ENCODE measurements at places on chromosomes 7 and 10.

GRCh38 chr7:142607351-142607750, 141.9 kb upstream of the PRSS1 start:
- DNase-seq = no peak

GRCh38 chr7:148958061-148958460, 70.2 kb downstream of the PDIA4 start:
- DNase-seq = no peak

- DNase-seq = peak; percentile 62
Measured at GRCh38 chr7:1951159-1951536, 281.1 kb downstream of the ELFN1 start.

DNA sequence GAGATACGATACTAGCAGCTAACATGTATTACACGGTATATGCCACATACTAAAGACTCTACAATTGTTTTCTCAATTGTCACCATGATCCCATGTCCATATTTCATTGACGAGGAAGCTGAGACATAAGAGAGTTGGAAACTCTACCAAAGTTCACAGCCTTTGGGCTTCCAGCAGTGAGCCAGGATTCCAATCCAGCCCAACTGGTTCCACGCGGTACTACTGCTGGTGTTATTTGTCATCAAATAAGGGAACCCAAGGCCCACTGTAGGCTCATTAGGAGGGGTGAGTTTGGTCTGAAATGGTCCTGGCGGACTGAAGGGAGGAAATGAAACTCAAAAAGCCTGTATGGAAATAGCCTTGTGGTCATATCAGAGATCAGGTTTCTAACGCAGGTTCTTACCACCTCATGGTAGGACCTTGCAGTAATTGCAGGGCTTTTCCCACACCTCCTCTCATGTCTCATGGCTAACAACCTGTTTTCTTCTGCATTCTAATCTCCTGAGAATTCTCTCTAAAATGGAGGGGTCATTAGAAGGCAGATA, 814.6 kb downstream of the LRMDA start:
- DNase-seq = no peak

- DNase-seq = no peak
Measured at GRCh38 chr7:143979359-143979758, 20.8 kb upstream of the OR6B1 start.

All from inflammatory macrophage (primary cell).